ENCODE measurements at places on chromosomes 4 and X.

DNA sequence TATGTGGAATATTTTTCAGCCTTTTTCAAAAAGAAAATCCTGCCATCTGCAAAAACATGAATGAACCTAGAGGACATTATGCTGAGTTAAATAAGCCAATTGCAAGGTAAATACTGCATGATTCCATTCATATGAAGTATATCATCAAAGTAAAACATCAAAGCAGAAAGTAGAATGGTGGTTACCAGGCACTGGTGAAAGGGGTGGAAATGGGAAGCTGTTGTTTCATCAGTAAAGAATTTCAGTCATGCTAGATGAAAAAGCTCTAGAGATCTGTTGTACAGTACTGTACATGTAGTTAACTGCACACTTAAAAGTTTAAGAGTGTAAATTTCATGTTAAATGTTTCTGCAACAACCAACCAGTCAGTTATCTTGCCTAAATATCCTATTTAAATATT, 196.8 kb upstream of the ADGRL3 start:
- DNase-seq = no peak

- DNase-seq = no peak
These were observed 13.0 kb downstream of the TBC1D1 start for GRCh38 chr4:37903901-37904300.

GRCh38 chrX:8939322-8939721, 94.6 kb downstream of the FAM9B start:
- DNase-seq = no peak

- no peak for DNase-seq
These were observed 80.8 kb downstream of the HTRA3 start for GRCh38 chr4:8350352-8350751.

DNA sequence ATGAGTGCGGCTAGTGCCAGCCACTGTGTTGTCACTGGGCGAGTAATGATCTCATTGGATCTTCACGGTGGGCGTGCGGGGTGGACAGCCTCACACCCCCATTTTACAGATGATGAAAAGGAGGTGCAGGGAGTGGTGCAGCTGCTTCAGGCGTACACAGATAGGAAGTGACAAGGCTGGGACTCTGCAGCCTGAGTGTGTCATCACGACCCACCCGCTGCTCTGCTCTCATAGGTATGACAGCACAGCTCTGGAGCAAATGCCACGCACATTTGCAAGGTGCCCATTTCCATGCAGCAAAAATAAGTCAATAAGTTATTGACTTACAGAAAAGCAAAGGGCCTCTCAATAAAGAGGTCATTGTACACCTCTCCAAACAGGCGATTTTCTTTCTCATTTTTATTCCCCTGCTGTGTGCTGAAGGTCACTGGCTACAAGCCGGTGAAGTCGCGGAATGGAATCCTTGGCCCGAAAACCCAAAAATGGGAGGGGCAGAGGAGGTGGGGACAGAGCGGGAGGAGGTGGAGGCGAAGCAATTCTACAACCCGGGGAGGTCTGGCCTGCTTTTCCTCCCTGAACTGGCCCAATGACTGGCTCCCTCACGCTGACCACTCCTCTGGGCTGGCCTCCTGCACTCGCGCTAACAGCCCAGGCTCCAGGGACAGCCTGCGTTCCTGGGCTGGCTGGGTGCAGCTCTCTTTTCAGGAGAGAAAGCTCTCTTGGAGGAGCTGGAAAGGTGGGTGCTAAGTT, at the start of gene SOD3:
TSS of gene SOD3 (plus strand) at position 658 of the 750 bp plus-strand sequence. CDS start 3,949 bp downstream, outside the sequence.
- DNase-seq = no peak
